ENCODE measurements at places on chromosomes 12 and 14.

DNA sequence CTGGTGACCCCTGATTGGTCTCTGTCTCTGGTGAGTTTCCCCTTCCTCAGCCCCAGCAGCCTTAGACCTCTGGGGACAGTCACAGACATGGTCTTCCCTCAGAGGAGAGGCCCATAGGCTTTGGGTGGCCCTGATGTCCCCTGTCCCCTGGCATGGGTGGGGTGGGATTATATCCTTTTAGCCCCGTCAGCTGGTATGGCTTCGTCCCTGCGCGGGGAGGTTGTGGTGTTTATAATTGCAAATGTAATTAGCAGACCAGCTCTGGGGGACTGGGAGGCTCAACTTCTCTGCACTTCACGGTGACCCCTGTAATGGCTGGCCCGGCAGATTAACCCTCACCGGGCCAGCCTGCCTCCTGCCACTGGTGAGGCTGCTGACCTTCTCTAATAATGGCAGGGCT lies 5.1 kb downstream of the ESRRB start:
- no peak overlapping the region for H3K27ac ChIP-seq
- DNase-seq, result no peak
- no peaks in the 10 kb centered on the region for H3K4me1 ChIP-seq
- no peak overlapping the region for H3K4me3 ChIP-seq
- H3K27me3 ChIP-seq, result peaks cover 85% of the 10 kb centered on the region

- no peaks in the 10 kb centered on the region for H3K27me3 ChIP-seq
- no peaks in the 10 kb centered on the region for H3K36me3 ChIP-seq
- no peak overlapping the region for H3K4me3 ChIP-seq
- H3K4me1 ChIP-seq, result peaks cover 13% of the 10 kb centered on the region
- no peak for DNase-seq
These were observed 19.3 kb upstream of the KRT86 start for GRCh38 chr12:52254965-52255751.

DNA sequence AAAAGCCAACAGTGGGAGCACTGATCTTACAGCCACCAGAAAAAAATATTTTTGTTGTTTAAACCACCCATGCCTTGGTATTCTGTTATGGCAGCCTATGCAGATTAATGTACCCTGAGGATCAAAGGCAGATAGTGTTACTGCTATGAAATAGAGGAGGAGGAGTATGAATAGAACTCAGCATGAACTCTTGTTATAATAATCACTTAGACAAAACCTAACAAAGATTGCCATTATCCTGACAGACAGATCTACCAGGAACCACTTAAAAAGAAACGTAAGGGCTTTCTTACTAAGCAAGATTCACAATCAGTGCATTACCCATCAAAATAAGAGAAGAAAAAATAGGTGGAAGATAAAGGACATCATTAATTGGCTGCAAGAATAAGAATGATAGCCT lies 558.3 kb downstream of the GALC start:
- H3K4me1 ChIP-seq, result no peaks in the 10 kb centered on the region
- DNase-seq, result no peak
- no peak overlapping the region for H3K27ac ChIP-seq
- H3K36me3 ChIP-seq, result no peaks in the 10 kb centered on the region

- H3K27ac ChIP-seq, result no peak overlapping the region
- peaks cover 46% of the 10 kb centered on the region for H3K27me3 ChIP-seq
- H3K36me3 ChIP-seq, result no peaks in the 10 kb centered on the region
These were observed 19.9 kb upstream of the GPR68 start for GRCh38 chr14:91264151-91265150.

DNA sequence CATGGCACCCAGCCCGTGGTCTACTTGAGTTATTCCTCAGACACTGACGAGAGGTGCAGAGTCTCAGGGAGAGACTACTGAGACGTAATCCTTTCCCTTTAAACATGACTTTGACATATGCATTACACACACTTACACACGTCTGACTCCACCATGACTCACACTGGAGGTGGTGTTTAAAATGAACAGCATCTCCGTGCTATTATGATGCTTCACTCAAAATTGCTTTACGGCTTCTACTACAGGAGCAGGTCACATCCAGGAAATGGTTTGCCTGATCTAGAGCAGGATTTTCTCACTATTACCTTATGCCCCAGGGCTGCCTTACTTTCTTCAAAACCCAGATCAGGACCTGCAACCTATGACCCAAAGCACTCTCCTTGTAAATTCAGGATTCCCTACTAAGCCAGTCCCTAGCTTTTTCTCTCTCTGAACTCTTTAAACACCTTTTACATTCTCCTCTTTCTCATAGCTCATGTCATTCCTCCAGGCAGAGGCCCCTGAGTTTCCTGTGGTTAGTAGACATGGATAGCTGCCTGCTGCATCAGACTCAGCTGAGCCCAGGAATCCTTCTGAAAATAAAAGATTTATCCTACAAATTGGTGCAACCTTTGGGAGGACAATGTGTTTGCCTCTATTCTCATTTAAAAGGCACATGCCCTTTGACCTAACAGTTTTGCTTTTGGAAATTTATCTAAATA lies 31.2 kb downstream of the TMCC3 start:
- no peak overlapping the region for H3K4me3 ChIP-seq
- peaks cover 58% of the 10 kb centered on the region for H3K4me1 ChIP-seq
- no peak overlapping the region for H3K27ac ChIP-seq
- H3K27me3 ChIP-seq, result no peaks in the 10 kb centered on the region
